ENCODE measurements at places on chromosomes 11 and 22.

- DNase-seq: no peak
Measured at GRCh38 chr11:74288161-74288560, 23.3 kb downstream of the P4HA3 start.

- DNase-seq: no peak
Measured at GRCh38 chr11:106989078-106989455, 29.2 kb downstream of the GUCY1A2 start.

DNA sequence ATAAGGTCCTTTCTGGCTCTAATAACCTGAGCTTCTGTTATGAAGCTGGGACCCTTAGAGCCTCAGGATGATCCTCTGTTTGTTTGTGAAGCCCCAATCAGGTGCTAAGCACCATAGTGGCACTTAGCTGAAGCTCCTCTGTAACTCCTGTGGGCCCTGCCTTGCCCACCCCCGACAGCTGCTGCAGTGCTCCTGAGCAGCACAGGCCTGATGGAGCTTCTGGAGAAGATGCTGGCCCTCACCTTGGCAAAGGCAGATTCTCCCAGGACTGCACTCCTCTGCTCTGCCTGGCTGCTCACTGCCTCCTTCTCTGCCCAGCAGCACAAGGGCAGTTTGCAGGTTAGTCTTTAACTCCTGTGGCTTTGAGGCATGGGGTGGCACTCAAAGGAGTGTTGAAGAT lies 19.0 kb upstream of the CCDC134 start:
- DNase-seq: no peak

GRCh38 chr11:130359419-130359818 lies 44.7 kb upstream of the ZBTB44 start:
- no peak for DNase-seq

DNA sequence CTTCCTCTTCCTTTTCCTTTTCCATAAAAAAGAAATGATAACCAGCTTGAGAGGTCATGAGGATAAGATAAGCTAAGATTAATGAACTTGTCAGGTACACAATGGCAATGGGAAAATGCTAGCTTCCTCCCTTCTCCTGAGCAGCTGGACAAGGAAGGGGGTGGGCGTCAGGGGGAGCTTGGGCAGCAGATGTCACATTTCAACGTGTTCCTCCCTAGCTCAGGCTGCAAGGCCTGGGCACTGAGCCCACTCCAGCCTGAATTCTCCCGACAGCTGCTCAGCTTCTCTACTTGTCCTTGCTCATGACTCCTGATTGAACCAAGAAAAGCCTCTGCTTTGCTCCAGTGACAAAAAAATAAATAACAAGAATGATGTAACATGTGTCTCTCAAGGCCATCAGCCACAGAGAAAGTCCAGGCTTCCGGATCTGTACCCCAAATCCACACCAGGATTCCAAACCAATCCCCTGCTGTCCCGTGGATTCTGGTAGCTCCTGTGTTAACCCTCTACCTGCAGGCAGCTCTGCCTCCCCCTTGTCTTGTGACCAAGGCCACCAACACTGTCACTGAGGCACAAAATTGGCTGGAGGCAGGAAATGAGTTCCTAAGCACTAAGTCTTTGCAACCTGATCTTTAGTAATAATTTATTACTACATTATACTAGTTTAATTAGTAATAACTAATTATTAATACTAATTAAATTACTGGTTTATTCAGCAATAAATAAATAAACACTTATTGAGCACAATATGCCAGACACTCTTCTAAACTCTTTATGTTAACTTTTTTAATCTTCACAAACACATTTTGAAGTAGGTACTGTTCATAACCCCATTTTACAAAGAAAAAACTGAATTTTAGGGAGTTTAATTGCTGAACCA lies 146.5 kb downstream of the CCDC34 start:
- DNase-seq: no peak

DNA sequence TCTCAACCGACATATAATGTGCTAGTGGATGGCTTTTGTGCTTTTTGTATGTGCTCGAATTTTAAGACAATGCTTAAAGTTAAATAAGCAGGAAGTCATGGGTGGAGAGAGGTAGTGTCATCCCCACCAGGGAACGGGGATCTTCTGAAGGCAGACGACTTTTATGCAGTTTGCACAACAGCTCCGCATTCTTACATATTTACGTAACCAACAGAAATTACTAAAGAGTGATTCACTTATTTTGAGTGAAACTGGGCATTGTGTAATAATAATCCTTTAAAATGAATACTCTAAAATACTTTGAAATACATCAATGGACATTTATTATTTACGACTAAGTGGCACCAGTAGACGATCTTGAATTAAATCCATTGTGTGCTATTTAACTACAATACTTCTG lies 305.1 kb downstream of the CNTN5 start:
- no peak for DNase-seq

DNA sequence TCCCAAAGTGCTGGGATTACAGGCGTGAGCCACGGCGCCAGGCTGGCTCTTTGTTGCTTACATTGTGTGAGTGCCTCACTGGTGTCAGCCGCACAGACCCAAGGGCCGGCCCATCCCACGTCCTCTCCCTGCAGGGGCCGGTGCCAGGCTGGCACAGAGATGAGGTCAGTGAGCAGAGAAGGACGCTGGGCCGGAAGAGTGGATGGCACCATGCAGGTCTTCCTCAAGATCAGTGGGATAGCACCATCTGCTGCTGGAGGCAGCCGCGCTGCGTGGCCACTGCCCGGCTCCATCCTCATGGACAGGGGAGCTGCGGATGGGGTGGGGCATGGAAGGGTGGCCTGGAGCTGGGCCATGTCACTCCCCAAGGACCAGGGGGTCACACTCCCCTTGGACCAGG lies 22.0 kb upstream of the FGF4 start:
- DNase-seq: no peak

DNA sequence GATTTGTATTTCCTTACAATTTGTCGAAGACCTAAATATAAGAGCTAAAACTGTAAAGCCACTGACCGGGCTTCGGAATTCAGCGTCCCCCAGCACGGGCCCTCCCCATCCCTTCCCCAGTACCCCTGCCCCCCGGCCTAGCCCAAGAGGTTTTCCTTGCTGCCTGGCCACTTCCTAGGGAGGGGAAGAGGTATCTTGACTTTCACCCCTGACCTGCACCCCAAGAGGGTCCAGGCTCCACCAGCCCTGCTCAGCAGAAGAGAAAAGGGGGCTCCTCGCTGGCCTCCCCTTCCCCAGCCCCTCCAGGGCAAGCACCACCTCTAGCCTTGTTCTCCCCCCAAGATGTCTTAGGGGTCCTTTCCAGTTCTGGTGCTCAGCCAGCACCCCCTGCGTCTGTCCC lies 26.1 kb upstream of the CARS1 start:
- no peak for DNase-seq

DNA sequence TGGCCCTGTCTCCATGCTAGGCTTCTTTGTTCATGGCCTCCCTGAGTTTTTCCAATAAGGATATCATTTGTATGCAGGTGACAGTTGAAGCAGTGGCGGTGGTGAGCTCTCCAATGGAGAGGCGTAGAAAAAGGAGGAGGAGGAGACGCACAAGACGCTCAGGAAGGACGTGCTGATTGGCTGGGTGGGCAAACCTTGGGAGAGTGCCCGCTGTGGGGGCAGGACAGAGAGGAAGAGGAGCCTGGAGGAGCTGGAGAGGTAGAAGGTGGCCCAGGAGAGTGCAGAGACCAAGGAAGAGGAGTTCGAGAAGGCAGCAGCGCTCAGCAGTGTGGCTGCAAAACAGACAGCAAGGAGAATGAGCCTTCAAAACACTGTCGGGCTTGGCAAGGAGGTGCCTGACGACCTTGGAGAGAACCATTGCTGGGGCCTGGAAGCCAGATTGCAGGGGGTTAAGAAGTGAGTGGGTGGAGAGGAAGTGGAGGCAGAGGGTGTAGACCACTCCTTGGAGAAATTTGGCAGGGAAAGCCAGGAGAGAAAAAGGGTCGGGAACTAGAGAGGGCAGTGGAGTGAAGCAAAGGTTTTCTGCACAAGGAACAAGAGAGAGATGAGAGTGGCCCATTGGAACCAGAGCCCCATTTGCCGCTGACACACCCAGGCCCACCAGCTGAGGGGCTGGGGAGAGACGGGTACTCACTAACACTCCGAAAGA lies 7.5 kb downstream of the CLCF1 start:
- no peak for DNase-seq

- no peak for DNase-seq
Measured at GRCh38 chr11:112128483-112129121, 35.3 kb downstream of the IL18 start.

DNA sequence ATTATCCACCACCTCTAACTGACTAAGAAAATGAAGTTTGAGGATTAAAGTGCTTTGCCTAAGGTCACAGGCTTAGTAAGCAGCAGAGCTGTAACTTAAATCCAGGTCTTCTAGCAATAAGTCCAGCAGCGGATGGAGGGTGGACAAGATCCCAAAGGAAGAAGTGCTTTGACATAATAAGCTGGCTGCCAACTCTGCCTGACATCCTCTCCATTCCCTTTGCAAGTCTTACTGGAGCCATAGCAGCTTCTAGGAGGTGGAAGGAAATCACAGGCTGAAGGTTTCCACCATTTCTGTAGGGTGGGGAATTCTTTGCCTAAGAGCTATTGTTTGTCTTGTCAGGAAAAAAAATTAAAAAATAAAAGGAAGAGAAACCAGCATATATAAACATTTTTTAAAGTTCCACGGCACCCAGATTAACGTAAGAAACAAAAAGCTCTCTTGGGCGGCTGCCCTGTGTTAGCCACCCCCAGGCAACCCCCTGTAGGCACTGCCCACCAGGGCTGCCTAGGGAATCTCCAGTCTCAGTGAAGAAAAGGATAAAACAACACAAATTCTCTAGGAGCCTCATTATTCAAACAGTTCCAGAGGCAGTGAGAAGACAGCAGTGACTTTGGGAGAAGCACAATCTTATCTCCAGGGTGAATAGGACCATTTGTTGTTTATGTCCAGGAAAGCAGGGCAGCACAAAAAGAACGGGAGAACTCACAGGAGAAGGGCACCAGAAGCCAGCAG lies 380.8 kb upstream of the CADM1 start:
- DNase-seq: no peak
